ENCODE measurements at places on chromosomes 12 and 14.

GRCh38 chr14:58941629-58942028 is 246.8 kb upstream of the DAAM1 start:
- DNase-seq = no peak

GRCh38 chr14:23356662-23357061 is 4.0 kb upstream of the SLC22A17 start:
- DNase-seq = no peak

DNA sequence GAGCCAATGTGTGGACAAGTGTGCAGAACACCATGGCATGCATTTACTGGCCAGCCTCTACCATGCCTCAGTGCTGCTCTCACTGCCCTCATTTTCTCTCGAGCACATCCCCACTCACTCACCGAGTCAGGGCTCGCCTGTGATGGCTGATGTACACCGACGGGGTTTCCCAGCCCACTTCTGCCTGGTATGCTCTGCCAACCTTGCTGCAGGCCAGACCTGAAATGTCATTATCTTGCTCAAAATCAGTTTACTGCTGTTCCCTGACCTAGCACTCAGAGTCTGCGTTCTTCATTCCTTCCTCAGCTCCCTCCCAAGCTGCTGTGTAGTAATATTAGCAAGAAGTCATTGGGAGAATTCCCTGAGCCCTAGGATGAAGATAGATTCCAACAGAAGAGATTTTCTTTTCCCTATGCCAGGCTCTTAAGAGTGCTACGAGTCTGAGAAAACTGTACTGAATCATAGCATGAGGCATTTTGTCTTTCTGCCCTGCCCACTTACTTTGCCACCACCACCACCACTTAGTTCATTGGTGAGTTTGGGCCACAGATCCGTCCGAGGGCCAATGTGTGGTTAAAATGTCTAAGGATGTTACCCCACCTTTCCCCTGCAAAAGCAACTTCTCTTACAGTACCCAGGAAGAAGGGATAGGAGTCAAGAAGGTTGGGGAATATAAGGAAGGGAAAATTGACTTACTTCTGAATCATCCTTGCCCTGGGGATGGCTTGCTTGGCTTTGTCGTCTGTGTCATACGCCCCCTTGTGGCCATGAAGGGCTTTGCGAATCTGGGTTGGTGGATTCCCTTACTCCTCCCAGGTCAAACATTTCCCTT is 51.0 kb downstream of the BMAL2 start:
- DNase-seq = peak; percentile 81

- DNase-seq = no peak
Observed at GRCh38 chr12:75982979-75983660, 48.5 kb downstream of the PHLDA1 start.

DNA sequence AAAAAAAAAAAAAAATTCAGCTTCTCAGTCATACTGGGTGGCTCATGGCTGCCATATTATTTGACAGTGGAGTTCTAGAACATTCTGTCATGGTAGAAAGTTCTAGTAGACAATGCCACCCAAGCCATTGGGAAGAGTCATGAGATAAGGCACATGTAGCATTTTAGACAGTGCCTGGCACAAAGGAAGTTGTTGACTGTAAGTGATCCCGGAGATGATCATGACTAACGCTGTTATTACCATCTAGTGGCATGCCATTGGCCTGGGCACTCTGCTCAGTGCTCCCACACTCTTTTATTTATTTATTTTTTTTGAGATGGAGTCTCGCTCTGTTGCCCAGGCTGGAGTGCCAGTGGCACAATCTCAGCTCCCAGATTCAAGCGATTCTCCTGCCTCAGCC is 80.4 kb downstream of the FOXN4 start:
- no peak for DNase-seq

- no peak for DNase-seq
Observed at GRCh38 chr12:65593239-65593701, 231.0 kb upstream of the HMGA2 start.

DNA sequence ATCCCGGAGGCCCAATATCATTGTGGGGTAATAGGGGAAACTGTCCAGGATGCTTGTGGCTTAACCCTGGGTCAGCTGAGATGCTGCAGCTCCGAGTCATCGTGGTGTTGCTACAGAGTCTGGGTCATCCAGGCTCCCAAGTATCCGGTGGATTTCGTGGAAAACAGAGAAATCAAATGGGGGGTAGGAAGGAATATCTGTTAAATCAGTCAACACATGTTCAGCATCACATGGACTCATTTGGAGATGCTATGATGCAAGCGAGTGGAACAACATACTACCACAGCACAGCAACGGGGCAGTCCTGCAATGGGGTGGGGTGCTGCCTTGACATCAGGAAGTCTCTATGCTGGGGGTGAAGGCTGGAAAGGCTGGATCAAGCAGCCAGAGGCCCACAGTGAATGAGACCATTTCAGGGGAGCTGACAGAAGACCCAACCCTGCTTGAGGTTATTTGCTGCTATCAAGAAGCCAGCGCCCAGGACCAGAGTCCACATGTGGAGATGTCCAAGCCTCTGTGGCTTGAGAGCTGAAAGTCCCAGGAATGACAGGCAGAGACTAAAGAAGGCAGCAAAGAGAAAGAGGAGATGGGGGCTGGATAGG is 22.9 kb downstream of the VDR start:
- no peak for DNase-seq

GRCh38 chr12:6615802-6616201 is 8.6 kb upstream of the CHD4 start:
- no peak for DNase-seq

- no peak for DNase-seq
Observed at GRCh38 chr12:6336889-6337853, 4.7 kb downstream of the TNFRSF1A start.

- DNase-seq = no peak
Observed at GRCh38 chr12:88953029-88953586, 372.8 kb upstream of the KITLG start.

DNA sequence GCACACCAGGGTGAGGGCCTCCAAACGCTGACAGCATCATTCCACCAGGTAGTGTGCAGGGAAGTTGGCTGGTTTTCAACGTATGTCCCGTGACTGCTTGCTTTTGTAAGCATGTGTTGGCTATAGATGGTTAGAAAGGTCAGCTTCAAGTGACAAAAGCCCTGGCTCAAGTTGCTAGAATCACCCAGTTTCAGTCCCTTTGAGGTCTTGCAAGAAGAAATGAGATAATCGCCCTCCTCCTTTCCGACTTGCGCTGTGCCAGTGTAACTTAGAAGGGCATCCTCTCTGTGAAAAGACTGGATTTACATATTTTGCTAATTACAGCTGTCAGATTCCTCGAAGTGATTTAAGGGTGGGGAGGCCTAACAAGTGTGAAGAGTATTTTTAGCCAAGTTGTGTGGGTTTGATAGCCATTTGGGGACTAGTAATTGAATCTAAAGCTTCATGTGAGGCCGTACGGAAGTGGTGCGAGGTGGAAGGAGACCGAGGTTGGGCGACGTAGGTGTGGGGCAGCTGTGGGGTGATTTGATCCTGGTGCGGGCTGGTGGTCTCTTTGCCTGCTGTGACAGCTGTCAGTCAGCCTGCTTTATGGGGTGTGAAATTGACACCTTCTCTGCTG is 94.7 kb downstream of the CHST11 start:
- DNase-seq = no peak

- no peak for DNase-seq
Observed at GRCh38 chr14:92451245-92451644, 62.3 kb upstream of the RIN3 start.

DNA sequence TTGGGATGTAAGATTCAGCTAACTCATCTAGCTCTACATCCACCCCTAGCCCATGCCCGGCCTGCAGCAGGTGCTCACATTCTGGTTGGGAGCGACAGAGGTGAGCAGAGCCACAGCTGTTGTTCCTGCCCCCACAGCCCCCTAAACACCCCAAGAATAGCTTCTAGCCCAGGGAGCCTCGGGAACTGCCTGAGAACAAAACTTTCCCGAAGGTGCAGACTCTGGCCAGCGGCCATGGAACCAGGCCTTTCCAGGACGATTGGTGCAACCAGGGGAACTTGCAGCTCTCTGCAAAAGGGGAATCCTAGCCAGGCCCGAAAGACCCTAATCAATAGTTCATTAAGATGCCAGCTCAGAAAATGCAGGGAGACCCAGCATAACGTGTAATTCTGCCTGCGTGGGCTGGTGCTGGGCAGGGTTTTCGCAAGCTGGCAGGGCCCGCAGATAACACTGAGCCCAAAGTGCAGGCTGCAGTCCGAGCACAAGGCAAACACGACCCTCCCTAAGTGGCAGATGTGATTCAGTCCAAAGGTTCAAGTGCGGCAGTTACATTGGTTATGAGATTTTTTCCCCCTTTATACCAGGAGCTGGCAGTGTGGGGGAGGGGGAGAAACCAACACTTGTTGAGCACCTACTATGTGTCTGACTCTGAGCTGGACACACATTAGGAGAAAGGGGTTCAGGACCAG is 122.5 kb upstream of the MAP1LC3B2 start:
- DNase-seq = no peak

DNA sequence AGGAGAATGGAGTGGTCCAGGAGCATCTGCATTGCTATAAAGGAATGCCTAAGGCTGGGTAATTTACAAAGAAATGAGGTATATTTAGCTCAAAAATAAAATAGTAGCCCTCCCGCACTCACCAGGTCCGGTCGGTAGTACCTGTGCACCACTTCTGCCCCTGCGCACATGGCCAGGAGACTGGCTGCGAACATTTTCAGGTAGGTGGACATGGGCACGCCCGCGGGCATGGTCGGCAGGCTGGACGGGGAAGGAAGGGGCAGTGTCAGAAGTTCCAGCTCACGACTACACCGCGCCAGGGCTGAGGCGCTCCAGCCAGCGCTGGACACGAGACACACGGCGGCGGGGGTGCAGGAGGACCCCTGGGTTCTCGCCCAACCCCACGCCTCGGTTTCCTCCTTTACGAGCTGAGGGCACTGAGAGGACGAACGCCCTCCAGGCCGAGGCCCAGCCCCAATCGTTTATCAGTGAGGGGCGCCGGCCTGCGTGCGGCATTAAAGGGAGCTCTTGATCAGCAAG is 9.1 kb upstream of the TDG start:
- no peak for DNase-seq

DNA sequence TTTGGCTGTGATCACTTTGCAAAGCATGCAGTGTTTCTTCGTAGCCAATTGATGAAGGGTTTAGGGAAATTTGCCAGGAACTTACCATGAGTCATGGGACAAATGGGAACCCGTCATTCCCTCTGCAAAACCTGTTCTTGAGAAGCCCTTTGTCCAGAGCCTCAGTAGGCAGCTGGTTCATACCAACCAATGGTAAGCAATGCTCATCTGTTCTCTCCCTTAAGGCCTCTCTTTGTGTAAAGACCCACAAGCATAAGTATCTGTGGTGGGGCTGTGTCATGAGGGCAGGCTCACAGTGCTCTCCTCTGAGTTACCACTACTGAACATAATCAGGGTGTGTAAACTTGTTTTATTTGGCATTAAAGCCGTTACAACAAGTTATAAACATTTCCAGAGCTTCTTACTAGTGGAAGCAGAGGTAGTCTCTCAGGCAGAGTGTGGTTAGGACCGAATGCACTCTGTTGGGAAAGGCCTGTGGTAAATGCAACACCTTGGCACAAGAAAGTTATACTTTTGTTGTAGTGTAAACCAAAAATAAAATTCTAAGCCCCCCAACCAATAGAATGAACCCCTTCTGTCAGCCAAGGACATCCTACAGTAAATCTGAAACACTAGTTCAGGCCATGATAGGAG is 119.8 kb downstream of the SINHCAF start:
- DNase-seq = no peak

DNA sequence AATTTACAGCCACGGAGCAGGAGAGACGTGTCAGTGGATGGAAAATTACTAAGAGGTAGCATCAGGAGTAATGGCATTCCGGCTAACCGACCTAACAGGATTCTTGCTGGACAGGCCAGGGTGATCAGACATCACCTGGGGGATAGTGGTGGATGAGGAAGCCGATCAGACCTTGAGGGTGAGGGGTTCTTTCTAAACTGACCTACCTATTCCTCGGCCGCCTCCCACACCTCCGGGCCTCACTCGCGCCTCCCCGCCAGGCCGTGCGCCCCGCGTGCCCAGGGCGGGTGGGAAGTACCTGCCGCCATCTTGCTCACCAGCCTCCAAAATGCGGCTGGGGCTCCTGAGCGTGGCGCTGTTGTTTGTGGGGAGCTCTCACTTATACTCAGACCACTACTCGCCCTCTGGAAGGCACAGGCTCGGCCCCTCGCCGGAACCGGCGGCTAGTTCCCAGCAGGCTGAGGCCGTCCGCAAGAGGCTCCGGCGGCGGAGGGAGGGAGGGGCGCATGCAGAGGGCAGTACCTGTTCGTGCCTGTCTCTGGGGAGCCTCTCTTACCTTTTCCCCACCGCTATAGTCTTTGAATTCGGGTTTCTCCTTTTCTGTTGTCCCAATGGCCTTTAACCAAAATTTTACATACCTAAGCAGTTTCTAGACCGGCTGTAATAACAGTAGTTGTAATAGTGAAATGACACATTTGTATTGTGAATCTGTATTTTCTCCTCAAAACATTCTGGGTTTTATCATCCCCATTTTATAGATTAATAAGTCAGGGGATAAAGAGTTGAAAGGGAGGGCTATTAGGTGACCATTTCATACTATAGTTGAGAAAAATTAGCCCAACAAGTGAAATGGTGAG is at the start of gene TMPRSS12:
TSS of gene TMPRSS12 (plus strand) at position 290 of the 857 bp plus-strand sequence. CDS start at position 329, 39 bp downstream.
- no peak for DNase-seq

DNA sequence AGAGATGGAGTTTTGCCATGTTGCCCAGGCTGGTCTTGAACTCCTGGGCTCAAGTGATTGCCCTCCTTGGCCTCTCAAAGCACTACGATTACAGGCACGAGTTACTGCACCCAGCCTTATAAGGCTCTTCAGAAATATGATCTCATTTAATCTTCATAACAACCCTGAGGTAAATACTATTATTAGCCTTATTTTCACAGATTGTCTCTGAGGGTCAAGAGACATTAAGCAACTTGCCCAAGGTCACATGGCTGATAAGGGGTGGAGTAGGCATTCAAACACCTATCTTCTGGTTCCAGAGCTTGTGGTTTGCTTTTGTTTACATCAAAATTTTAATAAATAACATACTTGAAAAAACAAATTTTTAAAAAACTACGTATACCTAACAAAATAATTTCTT is 5.1 kb downstream of the PRKAG1 start:
- DNase-seq = no peak

DNA sequence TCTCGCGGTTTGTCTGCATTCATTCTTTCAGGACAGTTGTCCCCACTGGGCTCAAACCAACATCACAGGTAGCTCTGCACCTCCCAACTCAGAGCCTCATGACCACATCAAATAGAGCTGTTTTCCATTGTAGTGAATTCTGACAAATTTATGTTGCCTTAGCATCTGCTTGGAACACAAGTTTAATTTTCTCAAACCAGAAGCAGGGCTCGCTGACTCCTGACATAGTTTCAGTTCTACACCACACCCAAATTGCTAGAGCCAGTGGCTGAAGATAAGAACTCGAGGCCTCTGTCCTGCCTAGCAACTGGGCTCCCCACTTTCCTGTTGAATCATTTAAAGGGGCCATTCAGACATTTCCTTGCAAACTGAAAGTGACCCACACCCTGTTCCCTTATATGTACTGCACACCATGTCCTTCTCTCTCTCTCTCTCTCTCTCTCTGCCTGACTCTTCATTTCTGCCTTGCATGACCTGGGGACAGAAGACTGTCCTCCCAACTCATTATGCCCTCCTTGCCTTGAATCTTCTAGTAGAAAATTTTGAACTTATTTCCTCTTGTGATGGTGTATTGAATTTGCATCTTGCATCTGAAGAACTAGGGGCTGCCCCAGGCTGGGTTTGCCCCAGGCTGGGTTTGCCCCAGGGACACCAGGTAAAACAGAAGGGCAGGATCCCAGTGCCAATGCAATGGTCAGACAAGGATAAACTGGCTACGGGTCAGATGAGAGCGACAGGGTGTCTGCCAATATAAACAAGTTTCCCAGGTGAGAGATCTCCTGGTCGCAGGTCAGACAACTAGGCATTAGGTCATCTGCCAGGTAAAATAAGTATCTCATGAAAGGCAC is 9.7 kb upstream of the WSCD2 start:
- DNase-seq = no peak

GRCh38 chr14:61537563-61538463 is 157.5 kb upstream of the HIF1A start:
- no peak for DNase-seq
